ENCODE measurements at places on chromosomes 3 and 15.

DNA sequence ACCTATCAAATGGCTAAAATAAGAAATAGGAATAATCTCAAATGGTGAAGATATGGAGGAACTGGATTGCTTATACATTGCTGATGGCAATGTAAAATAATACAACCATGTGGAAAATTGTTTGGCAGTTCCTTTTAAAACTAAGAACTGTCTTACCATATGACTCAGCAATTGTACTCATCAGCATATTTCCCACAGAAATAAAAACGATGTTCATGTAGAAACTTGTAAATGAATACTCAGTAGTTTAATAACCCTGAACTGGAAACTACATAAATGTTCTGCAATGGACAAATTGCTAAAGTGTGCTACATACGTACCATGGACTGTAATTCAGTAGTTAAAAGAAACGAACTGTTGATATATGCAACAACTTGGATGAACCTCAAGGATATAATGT, 253.9 kb upstream of the RBMS3 start:
- DNase-seq = no peak

DNA sequence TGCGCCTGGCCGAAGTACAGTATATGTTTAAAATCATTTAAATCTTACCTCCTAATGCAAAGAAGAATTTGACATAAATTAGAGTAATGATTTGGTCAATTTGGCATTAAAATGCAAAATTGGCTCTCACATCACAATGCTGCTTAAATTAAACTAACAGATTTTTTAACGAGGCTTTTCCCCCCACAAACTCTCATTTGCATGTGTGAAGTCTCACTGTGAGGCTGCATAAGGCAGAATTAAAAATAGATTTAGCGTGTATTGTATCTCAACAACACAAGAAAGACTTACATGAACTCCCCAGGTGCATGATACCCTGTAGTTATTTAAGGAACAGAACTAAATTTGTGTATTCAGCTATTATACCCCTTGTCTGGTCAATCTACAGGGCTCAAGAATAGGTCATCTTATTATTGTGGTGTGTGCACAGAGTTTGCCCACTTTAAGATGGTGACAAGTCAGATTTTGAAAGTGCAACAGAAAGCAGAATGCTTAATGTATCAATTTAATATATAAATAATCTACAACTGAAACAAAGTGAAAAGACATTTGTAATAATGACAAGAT, 897.9 kb downstream of the EPHA3 start:
- no peak for DNase-seq

DNA sequence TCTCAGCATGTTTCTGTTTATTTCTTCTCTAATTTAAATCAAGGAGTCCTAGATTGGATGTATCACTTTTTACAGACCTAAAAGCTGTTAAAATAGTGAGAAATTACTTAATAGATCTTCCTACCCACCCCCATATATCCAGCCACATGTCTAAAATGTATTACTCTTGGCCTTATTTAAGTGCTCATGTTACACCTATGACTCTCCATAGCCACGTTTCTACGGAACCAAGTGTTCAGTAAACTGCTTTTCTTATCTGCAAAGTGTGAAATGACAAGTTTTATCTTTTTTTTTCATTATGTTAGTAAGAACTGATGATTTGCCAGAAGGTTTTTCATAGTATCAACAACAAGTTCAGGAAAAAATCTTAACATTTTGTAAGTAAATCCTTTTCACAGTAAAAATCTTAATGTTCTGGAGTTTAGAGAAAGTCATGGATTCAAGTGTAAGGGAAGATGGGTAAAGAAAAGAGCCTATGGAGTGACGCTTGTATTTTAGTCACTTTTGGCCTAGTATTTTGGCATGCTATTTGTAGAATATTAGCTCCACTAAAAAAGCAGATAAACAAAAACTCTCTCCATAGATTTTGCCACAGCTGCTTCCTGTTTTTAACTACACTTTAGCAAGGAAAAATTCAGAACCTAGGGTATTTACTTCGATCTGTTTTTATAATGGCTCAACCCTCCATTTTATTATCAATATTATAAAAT, 41.2 kb upstream of the IGSF10 start:
- no peak for DNase-seq

DNA sequence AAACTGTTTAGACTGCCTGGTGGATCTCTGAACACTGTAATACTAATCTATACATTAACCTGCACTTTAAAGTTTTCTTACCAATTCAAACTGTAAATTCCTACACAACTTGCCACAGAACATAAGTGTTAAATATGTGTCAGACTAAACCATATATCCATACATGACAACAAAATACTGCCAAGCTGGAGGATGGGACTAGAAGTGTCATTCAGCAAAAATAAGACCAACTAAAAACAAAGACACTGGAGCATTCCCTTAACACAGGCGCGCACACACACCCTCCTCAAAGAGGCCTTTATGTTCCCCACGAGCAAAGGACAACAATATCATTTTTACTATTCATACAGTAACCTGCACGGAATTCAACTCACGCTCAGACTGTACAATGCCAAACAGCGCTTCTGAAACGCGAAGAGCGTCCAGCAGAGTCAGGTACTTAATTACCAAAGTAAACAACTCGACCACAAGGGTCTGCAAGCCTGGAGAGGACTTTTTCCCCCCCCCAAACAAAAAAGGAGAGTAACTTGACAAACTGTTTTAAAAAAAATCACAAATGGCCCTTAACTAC, 1.1 kb downstream of the DCUN1D1 start:
- DNase-seq = no peak

GRCh38 chr3:31659246-31659645, 126.5 kb downstream of the STT3B start:
- DNase-seq = no peak

GRCh38 chr3:129122412-129123011, 908 bp upstream of the RAB43 start:
- DNase-seq = no peak

DNA sequence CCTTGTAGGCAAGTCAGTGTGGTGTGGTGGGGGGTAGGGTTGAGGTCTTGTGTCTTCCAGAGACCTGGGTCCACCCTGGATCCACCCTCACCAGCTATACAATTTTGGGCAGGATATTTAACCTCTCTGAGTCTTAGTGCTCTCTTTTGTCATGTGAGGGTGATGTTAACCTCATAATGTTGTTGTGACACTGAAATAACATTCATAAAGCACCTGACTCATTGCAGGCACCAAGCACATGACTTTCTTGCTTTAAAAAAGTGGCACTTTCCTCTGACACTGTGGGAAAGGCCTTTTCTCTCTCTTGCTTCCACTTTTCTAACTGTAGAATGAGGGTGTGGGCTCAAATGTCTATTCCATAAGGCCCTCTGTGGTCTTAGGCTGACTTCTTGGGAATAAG, 75.5 kb downstream of the SCN10A start:
- DNase-seq = no peak

DNA sequence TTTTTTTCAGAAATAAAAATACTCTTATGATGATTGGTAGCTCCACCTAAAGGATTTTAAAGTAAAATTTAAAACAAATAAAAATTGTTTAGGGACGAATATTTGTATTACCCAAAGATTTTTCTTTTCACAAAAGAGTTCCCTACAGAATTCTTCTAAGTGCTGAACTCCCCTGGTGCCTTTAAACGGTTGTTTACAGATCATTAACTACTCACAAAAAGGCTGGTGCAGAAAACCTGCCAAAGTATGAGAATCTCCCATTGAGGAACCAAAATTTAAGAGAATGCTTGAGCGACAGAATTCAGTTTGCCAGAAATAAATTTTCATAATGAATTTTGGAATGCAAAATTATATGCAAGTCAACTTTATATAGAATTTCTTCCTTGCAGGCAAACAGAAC, 497.8 kb upstream of the NR2F2 start:
- no peak for DNase-seq

GRCh38 chr3:45185461-45185860, 39.3 kb upstream of the CDCP1 start:
- DNase-seq = no peak

DNA sequence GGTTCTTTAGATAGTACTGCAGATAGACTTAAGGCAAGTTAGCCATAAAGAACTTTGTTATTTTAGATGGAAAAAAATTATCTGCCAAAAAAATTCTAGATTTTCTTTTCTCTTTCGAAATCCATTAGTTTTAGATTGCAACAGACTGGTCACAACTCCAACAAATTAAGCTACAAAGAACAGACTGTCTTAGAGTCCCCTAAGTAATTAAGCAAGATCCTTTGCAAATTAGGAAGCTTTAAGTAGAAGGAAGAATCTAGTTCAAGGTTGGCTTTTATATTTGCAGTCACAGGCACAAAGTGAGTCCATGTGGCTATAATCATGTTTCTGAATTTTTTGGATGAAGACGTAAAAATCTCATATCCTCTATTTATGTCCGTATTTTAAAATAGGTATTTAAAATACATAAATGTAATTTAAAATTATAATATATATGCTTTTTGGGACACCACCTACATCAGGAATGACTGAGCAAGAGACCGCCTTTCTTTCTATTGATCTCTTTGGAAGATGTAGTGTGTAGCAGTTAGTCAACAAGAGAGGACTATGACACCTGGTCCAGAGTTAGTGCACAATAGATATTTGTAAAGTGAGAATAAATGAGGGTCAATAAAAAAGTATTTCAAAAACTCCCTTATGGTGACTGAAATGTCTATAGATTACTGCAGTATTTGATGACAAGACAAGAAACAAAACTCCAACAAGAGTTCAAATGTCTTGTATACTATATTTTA, 34.4 kb downstream of the TMEM45A start:
- DNase-seq = no peak

DNA sequence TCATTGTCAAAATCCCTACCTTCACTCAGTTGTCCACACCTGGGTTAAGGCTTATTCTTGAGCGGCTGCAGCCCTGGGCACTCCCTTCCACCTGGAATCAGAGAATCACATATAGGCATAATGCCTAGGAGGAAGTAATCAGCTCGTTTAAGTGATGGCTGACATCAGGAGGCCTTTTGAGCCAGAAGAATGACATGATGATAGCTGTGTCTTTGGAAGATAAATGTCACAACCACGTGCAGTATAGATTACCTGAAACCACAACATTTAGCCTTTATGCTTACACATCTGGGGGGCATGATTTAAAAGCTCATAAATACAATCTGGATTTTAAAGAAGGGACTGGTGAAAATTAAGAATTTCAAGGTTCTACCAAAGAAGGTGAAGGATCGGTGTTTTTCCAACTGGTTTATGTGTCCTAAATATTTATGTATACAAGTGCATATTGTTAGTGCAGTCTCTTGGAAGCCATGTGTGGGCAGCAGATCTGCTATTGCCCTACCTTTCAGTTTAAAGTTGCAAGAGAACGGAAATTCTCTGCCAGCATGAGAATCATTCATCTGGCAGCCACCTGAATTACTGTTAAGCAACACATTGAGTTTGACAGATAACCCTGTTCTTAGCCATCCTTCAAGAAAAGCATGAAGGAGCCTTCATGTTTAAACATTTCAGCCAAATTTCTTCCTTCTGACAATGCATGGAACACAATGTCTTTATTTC, 163.4 kb upstream of the NR2E3 start:
- no peak for DNase-seq

DNA sequence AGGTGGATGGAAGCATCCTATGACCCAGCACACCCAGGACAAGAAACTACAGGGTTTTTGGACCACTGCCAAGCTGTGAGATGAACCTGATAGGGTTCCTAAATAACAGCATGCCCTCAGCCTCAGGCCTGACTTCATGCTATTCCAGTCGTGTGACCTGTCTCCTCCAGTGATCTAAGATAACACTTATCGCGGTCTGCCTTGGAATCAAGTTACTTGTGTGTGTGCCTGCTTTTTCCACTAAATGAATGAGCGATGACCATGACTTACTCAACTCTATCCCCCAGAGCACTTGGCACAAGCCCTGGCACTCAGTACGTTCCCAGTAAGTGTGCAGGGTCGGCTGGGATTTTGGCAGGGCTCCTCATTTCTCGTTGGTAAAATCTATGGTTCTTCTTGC, 172.7 kb upstream of the TP63 start:
- no peak for DNase-seq

DNA sequence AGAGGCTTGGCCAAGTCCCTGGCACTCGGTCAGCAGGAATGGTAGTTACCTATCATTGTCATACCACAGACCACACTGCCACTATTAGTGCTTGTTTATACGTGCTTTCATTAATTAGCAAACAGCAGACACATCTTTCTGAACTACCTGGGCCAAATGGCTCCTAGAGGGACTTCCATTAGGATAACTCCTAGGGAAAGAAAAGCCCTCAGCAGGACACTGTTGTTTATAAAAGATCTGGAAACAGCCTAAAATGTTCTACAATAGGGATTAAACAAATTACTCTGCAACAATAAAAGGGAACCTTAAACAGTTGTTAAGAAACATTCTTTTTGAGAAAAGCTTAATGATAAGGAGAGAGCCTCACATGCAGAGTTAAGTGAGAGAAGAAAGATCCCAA, 38.5 kb downstream of the ARHGEF3 start:
- no peak for DNase-seq

GRCh38 chr15:73921254-73921925, 4.9 kb upstream of the LOXL1 start:
- no peak for DNase-seq

DNA sequence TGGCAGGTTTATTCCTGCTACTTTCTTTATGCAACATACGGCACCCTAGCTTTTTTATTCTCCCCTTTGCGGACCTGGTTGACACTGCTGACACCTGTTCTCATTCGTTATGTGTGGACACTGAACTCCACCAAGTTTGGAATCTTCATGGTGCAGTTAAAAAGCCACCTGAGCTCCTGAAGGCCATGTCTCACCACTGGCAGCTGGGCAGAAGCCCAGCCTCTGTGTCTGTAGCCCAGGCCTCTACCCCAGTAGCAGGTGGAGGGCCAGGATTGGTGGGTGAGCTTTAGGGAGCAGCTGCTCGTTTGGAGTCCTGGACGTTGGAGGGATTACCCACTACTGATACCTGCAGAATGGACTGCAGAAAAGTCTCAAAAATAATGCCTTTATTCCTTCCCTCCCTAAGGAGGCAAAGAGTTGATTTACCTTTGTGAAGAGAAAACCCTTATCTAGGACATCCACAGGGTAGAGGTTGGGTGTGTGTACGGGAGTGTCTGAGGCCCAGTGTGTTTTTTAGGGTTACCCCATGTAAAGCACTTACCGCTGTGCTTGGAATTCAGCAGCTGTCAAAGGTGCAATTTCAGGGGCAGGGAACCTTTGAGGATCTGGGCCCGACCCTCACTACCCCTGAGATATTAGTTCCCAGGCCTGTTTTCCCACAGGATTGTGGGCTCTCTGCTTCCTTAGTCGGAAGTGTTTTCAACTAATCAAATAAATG, 637 bp upstream of the CCNDBP1 start:
- DNase-seq = no peak

DNA sequence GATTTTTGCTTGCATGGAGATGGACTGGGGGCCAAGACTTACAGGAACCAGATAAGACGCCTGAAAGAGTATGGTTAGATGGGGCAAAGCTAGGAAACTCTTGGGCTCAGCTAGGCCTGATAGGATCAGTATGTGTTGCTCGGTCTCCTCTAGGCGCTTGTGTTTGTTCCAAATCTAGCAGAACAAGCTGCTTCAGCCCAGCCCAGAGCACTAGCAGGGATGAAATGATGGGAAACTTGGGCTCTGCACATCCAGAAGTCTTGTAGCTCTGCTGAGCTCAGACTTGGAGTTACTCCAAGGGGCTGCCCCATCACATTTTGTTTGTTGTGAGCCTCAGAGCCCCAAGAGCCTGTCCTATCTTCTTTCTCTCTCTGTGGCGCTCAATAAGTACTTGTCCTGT, 34.7 kb downstream of the FOXL2 start:
- DNase-seq = no peak

- DNase-seq = no peak
Observed at GRCh38 chr3:194379231-194379630, 9.7 kb upstream of the LRRC15 start.
